ENCODE measurements at places on chromosomes 12 and 14.

GRCh38 chr14:32657081-32657480, 281.6 kb upstream of the NPAS3 start:
- H3K27me3 ChIP-seq, result no peaks in the 10 kb centered on the region
- no peaks in the 10 kb centered on the region for H3K4me1 ChIP-seq
- H3K4me3 ChIP-seq, result no peak overlapping the region

DNA sequence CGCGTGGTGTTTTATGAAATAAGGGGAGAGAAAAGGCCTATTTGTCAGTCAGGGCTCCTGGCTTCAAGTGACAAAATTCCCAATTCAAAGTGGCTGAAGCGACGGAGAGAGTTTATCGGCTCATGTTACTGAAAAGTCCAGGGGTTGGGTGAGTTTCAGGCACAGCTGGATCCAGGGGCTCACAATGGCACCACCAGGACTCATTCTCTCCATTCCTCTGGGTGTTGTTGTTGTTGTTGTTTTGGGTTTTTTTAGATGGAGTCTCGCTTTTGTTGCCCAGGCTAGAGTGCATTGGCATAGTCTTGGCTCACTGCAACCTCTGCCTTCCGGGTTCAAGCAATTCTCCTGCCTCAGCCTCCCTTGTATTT, 119.4 kb downstream of the SCARB1 start:
- no peaks in the 10 kb centered on the region for H3K36me3 ChIP-seq
- peaks cover 7% of the 10 kb centered on the region for H3K4me1 ChIP-seq

DNA sequence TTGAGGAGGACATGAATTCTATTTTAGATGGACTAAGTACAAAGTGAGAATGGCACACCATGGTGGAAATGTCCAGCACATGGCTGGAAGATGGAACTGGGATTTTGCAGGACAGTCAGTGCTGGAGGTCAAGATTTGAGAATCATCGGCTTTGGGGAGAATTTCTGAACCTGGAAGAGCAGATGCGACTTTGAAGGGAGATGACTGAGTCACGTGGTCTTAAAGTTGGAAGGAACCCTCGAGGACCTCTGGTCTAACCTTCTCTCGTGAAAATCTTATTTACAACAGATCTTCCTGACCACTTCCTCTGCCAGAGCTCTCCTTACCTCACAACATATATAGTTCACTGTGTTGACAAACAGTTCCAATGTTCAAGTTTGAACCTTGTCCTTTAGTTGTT, 415.4 kb downstream of the ATP23 start:
- H3K27me3 ChIP-seq, result peaks cover 3% of the 10 kb centered on the region
- no peak overlapping the region for H3K4me3 ChIP-seq
- no peak for DNase-seq
- H3K36me3 ChIP-seq, result no peaks in the 10 kb centered on the region
- no peaks in the 10 kb centered on the region for H3K4me1 ChIP-seq

DNA sequence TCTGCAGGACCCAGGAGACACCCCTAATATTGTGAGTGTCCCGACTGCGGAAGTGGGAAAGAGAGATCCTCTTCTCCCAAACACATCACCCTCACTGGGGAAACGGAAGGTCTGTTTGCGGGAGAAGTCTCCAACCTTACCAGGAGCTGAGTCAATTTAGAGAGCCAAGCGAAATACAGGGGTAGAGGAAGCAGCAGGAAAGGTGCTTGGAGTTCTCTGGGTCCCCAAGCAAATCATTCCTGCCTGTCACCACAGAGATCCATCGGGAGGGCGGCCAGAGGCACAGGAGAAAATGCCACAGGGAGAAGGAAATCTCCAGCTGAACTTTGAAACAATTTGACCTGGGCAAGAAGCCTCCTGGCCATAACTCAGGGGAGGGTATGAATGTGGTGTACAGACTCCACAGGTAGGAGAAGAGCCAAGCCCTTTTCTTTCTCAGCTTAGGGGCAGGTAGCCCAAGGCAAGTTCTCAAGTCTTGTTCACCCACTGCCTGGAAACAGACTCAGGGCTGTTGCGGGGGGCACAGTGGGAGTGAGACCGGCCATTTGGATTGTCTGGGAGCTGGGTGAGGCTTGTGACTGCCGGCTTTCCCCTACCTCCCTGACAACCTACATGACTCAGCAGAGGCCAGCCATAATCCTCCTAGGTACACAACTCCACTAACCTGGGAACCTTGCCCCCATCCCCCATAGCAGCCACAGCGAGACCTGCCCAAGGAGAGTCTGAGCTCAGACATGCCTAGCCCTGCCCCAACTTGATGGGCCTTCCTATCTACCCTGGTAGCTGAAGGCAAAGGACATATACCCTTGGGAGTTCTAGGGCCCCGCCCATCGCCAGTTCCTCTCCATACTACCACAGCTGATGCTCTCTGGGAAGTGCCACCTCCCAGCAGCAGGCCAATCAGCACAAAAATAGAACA, 211.9 kb upstream of the ARHGAP5 start:
- H3K27ac ChIP-seq, result no peak overlapping the region
- H3K4me1 ChIP-seq, result no peaks in the 10 kb centered on the region
- no peaks in the 10 kb centered on the region for H3K27me3 ChIP-seq
- no peak for DNase-seq
- no peak overlapping the region for H3K4me3 ChIP-seq

GRCh38 chr12:123877968-123878367, 94.7 kb downstream of the CCDC92 start:
- no peak overlapping the region for H3K27ac ChIP-seq
- no peaks in the 10 kb centered on the region for H3K36me3 ChIP-seq
- H3K4me3 ChIP-seq, result no peak overlapping the region
- no peaks in the 10 kb centered on the region for H3K27me3 ChIP-seq
- no peak for DNase-seq

DNA sequence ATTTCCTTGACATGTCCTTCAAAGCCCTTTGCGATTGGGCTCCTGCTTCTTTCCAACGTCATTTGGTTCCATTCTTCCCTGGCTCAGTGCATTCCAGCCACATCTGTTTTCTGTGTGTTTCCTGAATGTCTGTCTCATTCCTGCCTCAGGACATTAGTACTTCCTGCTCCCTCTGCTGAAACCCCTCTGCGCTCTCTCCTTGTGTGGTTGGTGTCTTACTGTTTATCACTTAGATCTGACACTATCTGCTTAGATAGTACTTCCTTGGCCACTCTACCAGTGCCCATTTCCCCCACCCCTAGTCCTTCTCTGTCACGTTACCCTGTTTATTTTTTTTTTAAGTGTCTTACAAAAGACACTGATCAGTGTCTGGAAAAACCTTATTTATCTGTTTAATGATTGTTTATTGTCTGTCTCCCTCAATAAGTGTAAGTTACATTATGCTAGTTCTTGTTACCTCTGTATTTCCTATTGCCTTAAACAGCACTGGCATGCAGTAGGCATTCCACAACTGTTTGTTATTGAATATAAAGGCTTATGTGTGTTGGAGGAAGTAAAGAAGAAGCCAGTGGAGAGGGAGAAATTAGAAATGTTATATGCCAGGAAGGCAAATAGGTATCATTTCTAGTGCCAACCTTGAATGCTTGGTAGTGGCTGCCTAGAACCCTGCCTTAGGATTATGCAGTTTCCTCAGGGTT, 21.5 kb downstream of the DYRK2 start:
- peaks cover 4% of the 10 kb centered on the region for H3K36me3 ChIP-seq
- H3K27ac ChIP-seq, result no peak overlapping the region
- DNase-seq, result no peak
- no peaks in the 10 kb centered on the region for H3K27me3 ChIP-seq

GRCh38 chr12:106157802-106158201, 19.0 kb upstream of the NUAK1 start:
- H3K36me3 ChIP-seq, result no peaks in the 10 kb centered on the region
- DNase-seq, result no peak
- no peak overlapping the region for H3K27ac ChIP-seq
- H3K4me3 ChIP-seq, result no peak overlapping the region
- no peaks in the 10 kb centered on the region for H3K4me1 ChIP-seq
- H3K27me3 ChIP-seq, result no peaks in the 10 kb centered on the region

DNA sequence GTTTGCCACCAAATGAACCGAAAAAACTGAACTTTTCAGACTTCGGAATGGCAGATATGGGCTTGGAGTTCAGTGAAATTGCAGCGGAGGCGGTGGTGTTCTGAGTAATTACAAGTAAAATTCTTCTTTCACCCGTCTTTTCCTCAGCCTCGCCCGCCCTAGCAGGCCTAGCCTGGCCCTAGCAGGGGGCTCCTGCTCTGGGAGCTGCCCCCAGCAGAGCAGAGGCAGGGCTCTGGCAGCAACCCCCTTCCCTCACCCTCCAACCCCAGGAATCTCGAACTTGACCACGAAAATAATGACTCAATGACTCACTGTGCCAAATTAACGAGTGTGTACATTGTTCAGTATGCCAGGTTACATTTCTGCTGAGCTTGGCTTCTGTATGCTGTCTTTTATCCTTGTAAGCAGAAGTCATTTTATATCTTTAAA, 1.1 kb downstream of the PAPLN start:
- H3K36me3 ChIP-seq, result no peaks in the 10 kb centered on the region
- peaks cover 20% of the 10 kb centered on the region for H3K4me1 ChIP-seq
- H3K27ac ChIP-seq, result no peak overlapping the region
- peaks cover 8% of the 10 kb centered on the region for H3K27me3 ChIP-seq
- DNase-seq, result no peak
- no peak overlapping the region for H3K4me3 ChIP-seq

- no peaks in the 10 kb centered on the region for H3K4me1 ChIP-seq
- H3K36me3 ChIP-seq, result no peaks in the 10 kb centered on the region
- H3K4me3 ChIP-seq, result no peak overlapping the region
- H3K27me3 ChIP-seq, result no peaks in the 10 kb centered on the region
- no peak for DNase-seq
- no peak overlapping the region for H3K27ac ChIP-seq
Measured at GRCh38 chr12:75666126-75666938, 154.9 kb upstream of the KRR1 start.

DNA sequence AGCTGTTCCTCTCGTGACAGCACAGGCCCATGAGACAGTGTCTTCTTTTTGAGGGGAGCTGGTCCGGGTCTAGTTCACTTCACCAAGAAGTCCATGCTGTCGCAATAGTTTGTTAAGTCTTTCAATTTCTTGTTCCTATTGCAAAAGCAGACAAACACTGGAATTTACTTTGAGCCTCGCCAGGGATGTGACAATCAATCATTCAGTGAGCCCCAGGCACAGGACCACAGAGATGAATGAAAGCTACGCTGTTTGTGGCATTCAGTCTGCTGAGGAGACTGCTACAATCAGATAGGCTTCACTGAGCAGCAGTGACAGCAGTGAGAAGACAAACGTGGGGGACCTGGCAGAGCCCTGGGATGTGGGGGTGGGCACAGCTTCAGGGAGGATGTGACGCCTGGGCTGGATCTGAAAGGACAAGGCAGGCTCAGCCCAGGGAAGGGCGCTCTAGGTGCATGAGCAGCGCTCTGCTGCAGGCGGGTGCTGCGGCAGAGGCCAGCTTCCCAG, 35.5 kb downstream of the TCTN1 start:
- H3K27ac ChIP-seq, result no peak overlapping the region
- H3K36me3 ChIP-seq, result peaks cover 22% of the 10 kb centered on the region
- H3K27me3 ChIP-seq, result no peaks in the 10 kb centered on the region
- DNase-seq, result no peak

GRCh38 chr12:6383572-6384498, at the start of gene LTBR:
Gene LTBR, plus strand, starts transcription at chr12:6384162. Its CDS starts 197 bp downstream, at chr12:6384359.
- no peaks in the 10 kb centered on the region for H3K36me3 ChIP-seq
- peaks cover 17% of the 10 kb centered on the region for H3K27me3 ChIP-seq
- DNase-seq, result no peak

- no peak overlapping the region for H3K27ac ChIP-seq
- no peaks in the 10 kb centered on the region for H3K4me1 ChIP-seq
- no peaks in the 10 kb centered on the region for H3K36me3 ChIP-seq
- H3K27me3 ChIP-seq, result no peaks in the 10 kb centered on the region
- no peak for DNase-seq
Measured at GRCh38 chr12:109744986-109745942, 31.6 kb downstream of the FAM222A start.

DNA sequence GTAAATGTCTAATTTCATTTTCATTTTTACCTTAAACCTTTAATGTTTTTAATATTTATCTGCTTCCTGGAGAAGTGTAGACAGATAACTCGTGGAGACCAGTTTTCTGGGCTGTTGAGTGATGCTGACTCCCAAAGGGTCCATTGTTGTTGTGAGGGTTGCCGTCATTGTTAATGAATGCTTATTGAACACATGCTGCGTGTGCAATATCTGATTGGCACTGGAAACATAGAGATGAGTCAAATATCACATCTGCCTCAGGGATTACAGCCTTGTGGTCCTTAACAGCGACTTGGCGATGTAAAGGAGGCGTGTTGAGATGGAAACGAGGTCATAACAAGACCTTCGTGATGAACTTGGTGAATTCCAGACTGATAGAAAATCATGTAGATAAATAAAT, 85.9 kb downstream of the FBXW8 start:
- no peak for DNase-seq
- no peaks in the 10 kb centered on the region for H3K4me1 ChIP-seq
- no peak overlapping the region for H3K4me3 ChIP-seq
- no peak overlapping the region for H3K27ac ChIP-seq
- H3K36me3 ChIP-seq, result no peaks in the 10 kb centered on the region
- no peaks in the 10 kb centered on the region for H3K27me3 ChIP-seq

DNA sequence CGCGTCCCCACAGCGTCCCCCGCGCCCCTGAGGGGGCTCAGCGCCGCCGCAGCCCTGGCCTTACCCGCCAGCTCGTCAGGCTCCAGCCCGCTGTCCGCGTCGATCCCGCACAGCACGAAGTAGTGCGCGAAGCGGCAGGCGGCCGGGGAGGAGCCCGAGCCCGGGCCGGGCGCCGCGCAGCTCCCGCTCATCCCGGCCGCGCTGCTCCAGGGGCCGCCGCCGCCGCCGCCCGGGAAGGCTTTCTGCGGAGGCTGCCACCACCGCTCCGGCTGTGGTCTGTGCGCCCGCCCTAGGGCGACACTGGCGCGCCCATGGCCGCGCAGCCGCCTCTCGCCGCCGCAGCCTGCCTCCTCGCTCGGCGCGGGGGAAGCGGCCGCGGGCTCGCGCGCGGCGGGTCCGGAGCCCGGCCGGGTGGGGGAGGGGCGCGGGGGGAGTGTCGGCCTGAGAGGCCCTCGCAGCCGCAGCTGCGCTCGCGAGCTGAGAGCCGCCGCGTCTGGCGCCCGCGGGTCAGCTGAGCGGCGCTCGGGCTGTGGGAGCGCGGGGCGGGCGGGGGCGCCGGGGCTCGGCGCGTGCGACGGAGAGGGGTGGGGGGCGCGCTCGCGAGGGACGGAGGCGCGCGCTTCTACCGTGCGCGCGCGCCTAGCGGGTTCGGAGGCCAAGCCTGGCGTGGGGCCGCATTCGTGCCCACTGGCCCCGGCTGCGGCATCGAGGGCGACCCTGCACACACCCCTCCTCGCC, at the start of gene DENND5B:
DENND5B (minus strand) TSS at position 495 of the 738 bp plus-strand sequence; CDS start at position 191, 304 bp downstream.
- peaks cover 12% of the 10 kb centered on the region for H3K4me1 ChIP-seq
- peaks cover 61% of the 10 kb centered on the region for H3K27me3 ChIP-seq
- no peaks in the 10 kb centered on the region for H3K36me3 ChIP-seq
- peak; percentile 25 for DNase-seq
- H3K27ac ChIP-seq, result no peak within 1 kb of the TSS

DNA sequence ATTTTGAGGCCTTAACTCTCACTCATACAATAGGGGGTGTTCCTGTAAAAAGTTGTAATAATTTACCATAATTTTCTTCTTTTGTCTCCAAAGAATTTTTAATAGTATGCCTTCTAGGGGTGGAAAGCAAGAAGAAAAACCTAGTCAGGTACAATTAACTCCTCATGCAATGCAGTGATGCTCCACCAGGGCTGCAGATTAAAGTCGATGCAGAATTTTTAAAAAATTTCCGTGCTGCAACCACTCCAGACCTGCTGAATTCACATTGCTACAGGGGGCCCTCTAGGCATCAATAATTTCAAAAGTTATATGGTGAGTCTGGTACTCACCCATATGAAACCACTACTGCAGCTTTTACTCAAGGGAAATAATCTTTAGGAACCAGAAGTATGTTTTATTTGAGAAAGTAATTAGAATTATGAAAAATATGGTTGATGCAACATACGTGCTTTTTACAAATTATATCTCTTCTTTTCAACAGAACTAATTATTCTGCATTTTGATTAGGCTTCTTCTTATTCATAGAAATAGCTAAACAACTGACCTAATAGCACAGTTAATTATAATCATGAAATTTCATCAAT, 353.2 kb downstream of the BCAT1 start:
- peak; percentile 24 for DNase-seq
- H3K27ac ChIP-seq, result no peak overlapping the region
- no peak overlapping the region for H3K4me3 ChIP-seq

Measured in DND-41 (cell line).